ENCODE measurements at places on chromosomes 2 and 18.
A peak's percentile ranks its signal among the peaks of the same experiment; 100 is the strongest.

GRCh38 chr2:162245781-162246180, 2.5 kb upstream of the FAP start:
- DNase-seq, result peak; percentile 97

DNA sequence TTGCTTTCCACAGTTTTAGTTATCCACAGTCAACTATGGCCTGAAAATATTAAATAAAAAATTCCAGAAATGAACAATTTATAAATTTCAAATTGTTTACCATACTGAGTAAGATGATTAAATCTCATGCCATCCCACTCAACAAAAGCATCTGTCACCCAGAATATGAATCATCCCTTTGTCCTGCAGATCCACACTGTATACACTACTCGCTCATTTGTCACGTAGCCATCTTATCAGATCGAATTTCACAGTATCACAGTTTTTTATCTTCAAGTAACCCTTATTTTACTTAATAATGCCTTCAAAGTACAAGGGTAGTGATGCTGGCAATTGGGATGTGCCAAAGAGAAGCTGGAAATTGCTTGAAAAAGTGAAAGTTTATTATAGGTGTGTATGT, 291.8 kb upstream of the LRATD1 start:
- no peak for DNase-seq

DNA sequence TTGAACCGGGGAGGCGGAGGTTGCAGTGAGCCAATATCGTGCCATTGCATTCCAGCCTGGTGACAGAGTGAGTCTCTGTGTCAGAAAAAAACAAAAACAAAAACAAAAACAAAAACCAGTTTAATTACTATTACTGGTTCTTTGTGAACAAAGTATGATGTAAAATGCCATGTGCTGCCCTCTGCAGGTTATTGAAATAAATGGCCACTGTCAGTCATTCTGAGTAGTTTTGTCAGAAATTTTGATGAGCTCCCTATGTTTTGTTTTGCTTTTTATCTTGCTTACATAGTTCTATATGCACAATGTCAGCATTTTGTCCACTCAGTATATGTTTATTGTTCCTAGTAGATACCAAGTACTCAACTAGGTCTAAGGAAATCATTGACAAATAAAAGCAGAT, 423.6 kb upstream of the CHST9 start:
- peak; percentile 12 for DNase-seq

GRCh38 chr18:55079481-55080355, 120.5 kb upstream of the CCDC68 start:
- peak; percentile 21 for DNase-seq

- DNase-seq, result peak; percentile 11
These were observed 254.6 kb upstream of the RBBP8 start for GRCh38 chr18:22678486-22678885.
